Breast epithelium (tissue), 4 donors: ENCODE measurements at places on chromosomes 1 and 21. TPM values are rescaled to one million over a fixed set of nuclear protein-coding genes. Genes with fewer than 3 reads are reported as not detected.

RPE65 gene
- total RNA-seq = not detected

TNFRSF9 gene
- not detected for total RNA-seq

DNA sequence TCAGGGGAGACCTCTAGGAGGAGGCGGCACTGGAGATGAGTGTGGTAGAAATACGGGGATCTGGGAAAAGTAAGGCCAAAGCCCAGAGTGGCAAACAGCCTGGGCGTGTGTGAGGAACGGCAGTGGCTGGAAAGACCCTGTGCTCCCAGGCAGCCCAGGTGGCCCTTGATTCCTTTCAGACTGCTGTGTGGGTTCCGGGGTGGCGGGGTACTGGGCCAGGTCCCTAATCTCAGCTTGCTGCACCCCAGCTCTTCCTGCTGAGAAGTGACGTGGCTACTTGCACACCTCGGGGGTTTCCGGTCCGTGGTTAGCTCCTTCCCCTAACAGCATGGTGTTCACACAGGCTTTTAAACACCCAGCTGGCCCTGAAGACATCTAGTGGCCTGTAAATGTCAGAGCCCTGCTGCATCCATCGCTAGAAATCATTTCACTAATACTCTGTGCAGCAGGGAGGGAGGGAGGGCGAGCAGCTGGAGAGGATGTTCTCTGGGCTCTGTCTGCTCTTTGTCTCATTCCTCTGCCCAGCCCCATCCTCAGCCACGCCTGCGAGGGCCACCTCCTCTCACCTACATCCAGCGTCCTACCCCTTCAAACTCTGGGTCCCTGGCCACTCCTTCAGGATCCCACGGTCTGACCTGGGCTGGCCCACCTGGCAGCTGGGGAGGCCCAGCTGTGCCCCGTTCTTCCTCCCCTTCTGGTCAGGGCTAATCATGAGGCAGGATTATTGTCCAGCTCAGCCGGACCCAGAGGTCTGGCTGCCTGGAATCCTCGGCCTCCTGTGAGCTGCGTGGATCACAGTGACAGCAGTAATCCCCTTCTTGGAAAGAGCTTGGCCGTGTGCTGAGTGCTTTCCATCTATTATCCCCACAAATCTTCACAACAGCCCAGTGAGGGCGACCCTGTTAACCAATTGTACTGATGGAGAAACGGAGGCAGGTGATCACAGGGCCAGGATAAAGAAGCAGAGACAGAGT is 7.2 kb downstream of the ZDHHC18 start:
- no peak for DNase-seq
- H3K27ac ChIP-seq = peak overlapping the region; percentile 61
- no peaks in the 10 kb centered on the region for H3K27me3 ChIP-seq
- H3K4me1 ChIP-seq = peaks cover 4% of the 10 kb centered on the region
- H3K36me3 ChIP-seq = peaks cover 12% of the 10 kb centered on the region
- H3K4me3 ChIP-seq = no peak overlapping the region

DNA sequence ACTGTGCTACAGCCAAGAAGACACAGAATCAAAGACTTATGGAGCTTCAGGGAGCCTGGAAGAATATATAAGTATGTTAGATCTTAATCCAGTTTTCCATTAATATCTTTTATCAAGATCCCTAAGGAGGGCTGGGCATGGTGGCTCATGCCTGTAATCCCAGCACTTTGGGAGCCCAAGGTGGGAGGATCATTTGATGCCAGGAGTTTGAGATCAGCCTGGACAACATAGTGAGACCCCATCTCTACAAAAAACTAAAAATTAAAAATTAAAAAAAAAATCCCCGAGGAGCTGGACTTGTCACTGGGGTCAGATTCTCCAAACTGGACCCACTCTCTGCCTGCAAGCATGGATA is 113.9 kb upstream of the CDC42BPA start:
- no peak overlapping the region for H3K27ac ChIP-seq
- no peaks in the 10 kb centered on the region for H3K36me3 ChIP-seq
- no peak for DNase-seq
- H3K27me3 ChIP-seq = no peaks in the 10 kb centered on the region
- H3K4me3 ChIP-seq = no peak overlapping the region
